SW480 (cell line): ENCODE measurements at places on chromosomes 12 and 14.

GRCh38 chr12:9829982-9830381, 2.7 kb downstream of the KLRF1 start:
- peak; percentile 12 for DNase-seq

GRCh38 chr14:70971560-70971959, 64.3 kb downstream of the PCNX1 start:
- DNase-seq: no peak

GRCh38 chr12:6834873-6835272, 5.9 kb upstream of the GNB3 start:
- no peak for DNase-seq

DNA sequence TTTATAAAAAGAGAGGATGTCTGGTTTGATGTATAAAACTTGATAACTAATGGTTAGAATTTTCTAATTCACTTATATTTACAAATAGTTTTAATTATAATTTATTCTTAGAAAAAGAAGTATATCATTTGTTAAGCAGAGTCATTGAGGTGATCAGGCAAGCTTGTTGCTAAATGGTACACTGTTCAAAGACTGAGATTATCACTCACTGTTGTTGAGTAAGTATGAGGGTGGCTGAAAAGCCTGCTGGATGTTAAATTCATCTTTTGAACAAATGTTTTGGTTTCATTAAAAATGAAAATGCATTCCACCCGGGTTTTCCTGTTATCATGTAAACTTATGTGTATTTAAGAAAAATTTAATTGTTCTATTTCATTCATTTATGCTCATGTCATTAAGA, 451.8 kb downstream of the ADAMTS20 start:
- no peak for DNase-seq

- DNase-seq: no peak
Observed at GRCh38 chr14:76305268-76305826, 70.6 kb upstream of the ESRRB start.
